ENCODE measurements at places on chromosomes 5 and 9. TPM values are rescaled to one million over a fixed set of nuclear protein-coding genes. Genes with fewer than 3 reads are reported as not detected.

GRCh38 chr5:112692472-112692871, 45.2 kb upstream of the APC start:
- DNase-seq: no peak

IFNA13 gene
- not detected for total RNA-seq

- no peak for DNase-seq
These were observed 428.6 kb downstream of the DMAC1 start for GRCh38 chr9:7370988-7371387.

SPATA6L gene
- total RNA-seq: not detected

DNA sequence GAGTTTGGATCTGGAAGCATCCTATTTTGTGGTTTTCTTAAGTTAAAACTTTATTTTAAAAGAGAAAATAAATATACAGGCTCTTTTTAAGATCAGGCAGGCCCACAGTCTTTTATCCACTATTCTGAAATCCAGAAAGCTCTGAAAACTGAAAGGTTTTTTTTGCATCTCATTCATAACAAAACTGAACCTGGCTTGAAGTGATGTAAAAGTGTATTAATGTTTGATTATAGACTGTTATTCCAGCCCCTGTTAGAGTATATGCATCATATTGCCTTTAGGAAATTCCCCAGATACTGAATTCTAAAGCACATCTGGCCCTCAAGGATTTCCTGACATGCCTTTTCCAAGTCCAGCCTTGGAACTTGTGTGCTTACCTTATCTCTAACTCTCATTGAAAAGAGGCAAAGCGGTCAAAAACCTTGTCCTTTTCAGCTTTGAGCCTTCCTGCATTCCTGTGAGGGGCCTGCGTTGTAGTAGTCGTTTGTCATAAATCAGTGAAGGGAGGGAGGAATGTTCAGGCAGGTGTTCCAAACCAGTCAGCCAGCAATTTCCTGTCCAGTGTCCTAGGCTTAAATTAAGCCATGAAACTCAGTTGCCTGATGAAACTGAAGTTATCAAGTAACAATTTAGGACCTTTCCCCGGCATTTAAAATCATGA, 110.4 kb downstream of the TLE4 start:
- DNase-seq: no peak

DNA sequence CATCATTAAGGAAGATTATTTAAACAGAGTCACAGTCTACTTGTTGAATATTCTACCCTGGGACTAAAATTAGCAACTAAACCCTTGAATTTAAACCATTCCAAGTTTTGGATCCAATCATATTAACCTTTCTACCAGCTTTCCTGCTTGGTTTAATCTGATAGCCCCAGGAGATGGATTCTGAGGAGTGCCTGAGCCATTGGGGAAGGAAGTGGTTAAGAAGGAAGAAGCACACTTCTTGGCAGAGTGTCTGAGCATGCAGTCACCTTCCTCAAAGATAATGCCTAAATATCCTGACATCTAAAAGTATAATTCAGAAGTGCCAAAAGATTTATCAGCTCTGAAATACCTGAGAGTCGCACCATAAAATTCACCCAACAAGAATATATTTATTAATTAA, 74.1 kb upstream of the SNCAIP start:
- no peak for DNase-seq

DNA sequence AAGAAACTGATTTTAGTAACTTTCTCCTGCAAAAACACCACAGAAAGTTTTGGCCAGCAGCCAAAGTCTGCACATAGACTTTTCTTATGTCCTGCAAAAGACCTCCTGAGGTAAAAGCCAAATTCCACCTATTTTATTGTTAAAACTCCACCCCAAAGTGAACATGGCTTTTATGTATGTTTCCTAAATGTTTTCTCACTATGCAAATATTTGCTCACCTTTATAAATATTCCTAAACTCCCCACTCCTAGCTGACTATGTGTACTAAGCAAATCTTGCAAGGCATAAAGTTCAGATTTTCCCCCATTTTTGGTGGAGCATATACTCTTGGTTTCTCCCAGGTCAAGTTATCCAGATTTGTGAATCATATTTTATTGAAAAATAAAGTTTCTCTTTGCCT, 446.2 kb downstream of the DNAH5 start:
- no peak for DNase-seq

EMB gene
- total RNA-seq: 4.1 TPM

DNA sequence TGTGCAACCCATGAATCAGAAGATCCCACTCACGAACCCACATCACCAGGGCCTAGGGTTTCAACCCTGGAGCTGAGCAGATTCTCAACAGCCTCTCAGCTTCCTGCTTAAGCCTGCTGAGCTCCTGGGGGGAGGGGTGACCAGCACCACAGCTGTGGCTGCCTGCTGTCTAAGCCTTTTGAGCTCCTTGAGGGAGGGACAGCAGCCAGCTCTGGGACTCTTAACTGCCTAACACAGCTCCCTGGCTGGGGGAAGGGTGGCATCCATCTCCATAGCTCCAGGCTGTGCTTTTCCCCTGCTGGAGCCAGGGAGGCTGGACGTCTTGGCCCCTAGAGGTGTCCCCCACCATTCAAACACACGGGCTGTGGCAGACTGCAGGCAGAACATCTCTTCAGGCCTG, 250.3 kb downstream of the DMAC1 start:
- peak; percentile 0 for DNase-seq

All from MG63 (cell line).